ENCODE measurements at places on chromosomes 11 and 22. TPM values are rescaled to one million over a fixed set of nuclear protein-coding genes. Genes with fewer than 3 reads are reported as not detected.

Gene LSP1
- 453 TPM for total RNA-seq

- no peaks in the 10 kb centered on the region for H3K4me1 ChIP-seq
- no peak overlapping the region for H3K27ac ChIP-seq
- H3K27me3 ChIP-seq: peaks cover 21% of the 10 kb centered on the region
- no peaks in the 10 kb centered on the region for H3K36me3 ChIP-seq
- no peak for DNase-seq
Observed at GRCh38 chr11:33682446-33682845, 18.2 kb downstream of the C11orf91 start.

DNA sequence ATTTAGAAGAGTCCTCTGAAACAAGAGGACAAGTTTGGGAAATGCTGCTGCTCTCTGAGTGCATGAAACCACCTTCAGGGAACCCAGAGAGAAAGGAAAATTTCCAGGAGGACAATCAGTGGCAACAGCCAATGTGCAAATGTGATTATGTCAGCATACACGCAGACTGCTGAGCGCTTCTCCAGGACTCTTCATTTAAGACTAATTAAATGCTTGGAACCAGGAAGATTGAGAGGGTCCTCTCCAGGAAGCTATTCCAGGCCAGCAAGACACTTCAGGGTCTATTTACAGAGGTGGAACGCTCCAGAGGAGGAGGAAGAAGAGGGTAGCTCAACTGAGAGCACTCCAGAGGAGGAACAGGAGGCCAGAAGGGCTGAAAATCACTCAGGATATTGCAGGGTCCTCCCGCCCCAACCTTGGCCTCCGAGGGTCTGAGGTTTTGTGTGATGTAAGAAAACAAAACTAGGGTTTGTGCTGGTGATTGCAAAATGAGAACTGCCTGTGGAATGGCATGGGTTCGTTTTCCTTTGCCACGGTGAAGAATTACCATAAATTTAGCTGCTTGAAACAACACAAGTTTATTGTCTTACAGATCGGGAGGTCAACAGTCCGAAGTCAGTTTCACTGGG is 14.1 kb upstream of the HTR3A start:
- no peak overlapping the region for H3K27ac ChIP-seq
- no peak for DNase-seq
- no peaks in the 10 kb centered on the region for H3K36me3 ChIP-seq
- no peaks in the 10 kb centered on the region for H3K27me3 ChIP-seq

DNA sequence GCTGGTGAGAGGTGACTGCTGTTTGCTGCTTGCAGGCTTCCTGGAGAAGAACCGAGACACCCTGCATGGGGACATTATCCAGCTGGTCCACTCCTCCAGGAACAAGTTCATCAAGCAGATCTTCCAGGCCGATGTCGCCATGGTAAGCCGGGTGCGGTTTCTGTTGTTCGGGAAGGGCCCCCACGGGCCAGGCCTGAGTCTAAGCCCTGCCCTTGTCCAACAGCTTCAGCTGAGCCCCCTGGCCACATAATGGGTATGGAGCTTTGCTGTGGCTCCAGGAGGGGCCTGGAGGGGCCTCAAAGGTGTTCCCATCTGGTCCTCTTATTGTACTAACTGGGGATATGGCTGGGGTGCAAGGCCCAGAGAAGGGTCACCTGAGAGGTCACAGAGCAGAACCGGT is 38.0 kb downstream of the MYO7A start:
- H3K36me3 ChIP-seq: no peaks in the 10 kb centered on the region
- H3K27me3 ChIP-seq: no peaks in the 10 kb centered on the region
- no peak overlapping the region for H3K27ac ChIP-seq
- H3K4me3 ChIP-seq: no peak overlapping the region
- no peaks in the 10 kb centered on the region for H3K4me1 ChIP-seq

DNA sequence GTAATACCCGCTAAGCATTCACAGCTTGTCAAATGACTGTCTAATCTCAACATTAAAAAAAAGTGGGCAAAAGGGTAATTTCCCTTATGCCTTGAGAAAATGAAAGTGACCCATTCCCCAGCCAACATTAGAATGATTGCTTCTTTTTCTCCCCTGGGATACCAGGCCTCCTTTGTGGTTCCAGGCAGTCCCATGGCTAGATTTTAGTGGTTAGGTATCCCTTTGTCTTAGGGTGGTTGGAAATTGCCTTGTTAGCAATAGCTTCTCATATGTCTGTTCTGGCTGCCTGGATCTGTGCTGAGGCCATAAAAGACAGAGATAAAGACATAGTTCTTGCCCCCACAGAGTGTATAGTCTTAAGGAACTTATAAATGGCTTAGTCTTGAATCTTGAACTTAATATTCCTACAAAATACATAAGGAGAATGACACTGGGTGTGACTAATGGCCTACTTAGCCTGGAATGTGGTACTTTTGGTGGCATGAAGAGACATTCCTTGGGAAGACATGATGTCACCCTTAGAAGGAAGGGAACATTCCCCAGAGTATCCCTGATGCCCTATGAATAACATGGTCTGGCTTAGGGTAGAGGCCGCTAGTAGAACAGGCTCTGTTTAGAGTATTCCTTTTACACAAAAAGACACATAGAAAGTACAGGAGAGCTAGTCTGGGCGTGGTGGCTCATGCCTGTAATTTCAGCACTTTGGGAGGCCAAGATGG is 90.3 kb downstream of the ZBTB16 start:
- H3K27me3 ChIP-seq: no peaks in the 10 kb centered on the region
- H3K4me3 ChIP-seq: no peak overlapping the region
- no peak overlapping the region for H3K27ac ChIP-seq
- H3K4me1 ChIP-seq: no peaks in the 10 kb centered on the region
- H3K36me3 ChIP-seq: no peaks in the 10 kb centered on the region
- DNase-seq: no peak

Gene BARX2
- not detected for total RNA-seq

GRCh38 chr11:65260756-65261590 is 789 bp upstream of the POLA2 start:
- H3K27me3 ChIP-seq: no peaks in the 10 kb centered on the region
- no peak for DNase-seq
- peaks cover 21% of the 10 kb centered on the region for H3K4me1 ChIP-seq
- H3K4me3 ChIP-seq: peak overlapping the region; percentile 92
- peak overlapping the region; percentile 94 for H3K27ac ChIP-seq
- H3K36me3 ChIP-seq: no peaks in the 10 kb centered on the region

Gene OR56A1
- total RNA-seq: not detected

Gene OR51B4
- total RNA-seq: not detected

GRCh38 chr11:126088999-126089398 is 26.3 kb upstream of the CDON start:
- H3K27me3 ChIP-seq: no peaks in the 10 kb centered on the region
- H3K36me3 ChIP-seq: no peaks in the 10 kb centered on the region
- DNase-seq: no peak
- H3K27ac ChIP-seq: no peak overlapping the region

DNA sequence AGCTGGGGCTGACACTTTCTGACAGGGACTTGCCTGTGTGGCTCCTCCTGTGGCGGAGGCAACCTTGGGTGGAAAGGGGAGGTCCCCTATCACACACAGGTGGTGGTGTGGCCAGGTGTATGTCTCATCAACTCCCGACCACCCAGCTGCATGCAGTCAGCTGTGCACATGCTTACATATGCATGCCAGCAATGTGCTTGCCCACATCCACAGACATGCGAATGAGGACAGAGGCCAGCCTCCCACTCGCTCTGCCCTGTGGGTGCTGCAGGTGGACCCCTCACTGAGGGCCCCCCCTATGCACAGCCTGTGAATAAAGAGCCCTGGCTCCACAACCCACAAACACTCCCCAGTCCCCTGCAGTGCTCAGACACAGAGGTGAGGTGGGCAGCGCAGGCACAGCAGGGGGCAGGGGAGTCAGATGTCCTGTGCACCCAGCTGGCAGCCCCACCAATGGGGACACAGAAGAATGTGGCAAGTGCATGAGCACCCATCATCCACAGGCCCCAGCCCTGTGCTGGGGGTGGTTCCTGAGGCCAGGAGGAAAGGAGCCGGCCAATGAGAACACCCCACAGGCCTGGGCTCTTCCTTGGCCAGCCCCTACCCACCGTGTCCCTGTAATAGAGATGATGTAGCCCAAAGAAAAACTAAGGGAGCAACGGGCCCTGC is 9.5 kb downstream of the GNB1L start:
- peaks cover 5% of the 10 kb centered on the region for H3K36me3 ChIP-seq
- H3K27me3 ChIP-seq: no peaks in the 10 kb centered on the region
- H3K4me3 ChIP-seq: peak overlapping the region; percentile 18
- H3K27ac ChIP-seq: no peak overlapping the region
- peaks cover 26% of the 10 kb centered on the region for H3K4me1 ChIP-seq
- no peak for DNase-seq

GRCh38 chr11:121347813-121348212 is 55.2 kb downstream of the SC5D start:
- H3K27me3 ChIP-seq: no peaks in the 10 kb centered on the region
- no peaks in the 10 kb centered on the region for H3K36me3 ChIP-seq
- H3K4me1 ChIP-seq: no peaks in the 10 kb centered on the region
- H3K27ac ChIP-seq: no peak overlapping the region
- H3K4me3 ChIP-seq: no peak overlapping the region

Gene DRD4
- total RNA-seq: not detected

- no peak overlapping the region for H3K4me3 ChIP-seq
- DNase-seq: no peak
- no peaks in the 10 kb centered on the region for H3K4me1 ChIP-seq
- H3K36me3 ChIP-seq: no peaks in the 10 kb centered on the region
- no peaks in the 10 kb centered on the region for H3K27me3 ChIP-seq
Observed at GRCh38 chr11:81340225-81340624, 1393.4 kb downstream of the FAM181B start.

DNA sequence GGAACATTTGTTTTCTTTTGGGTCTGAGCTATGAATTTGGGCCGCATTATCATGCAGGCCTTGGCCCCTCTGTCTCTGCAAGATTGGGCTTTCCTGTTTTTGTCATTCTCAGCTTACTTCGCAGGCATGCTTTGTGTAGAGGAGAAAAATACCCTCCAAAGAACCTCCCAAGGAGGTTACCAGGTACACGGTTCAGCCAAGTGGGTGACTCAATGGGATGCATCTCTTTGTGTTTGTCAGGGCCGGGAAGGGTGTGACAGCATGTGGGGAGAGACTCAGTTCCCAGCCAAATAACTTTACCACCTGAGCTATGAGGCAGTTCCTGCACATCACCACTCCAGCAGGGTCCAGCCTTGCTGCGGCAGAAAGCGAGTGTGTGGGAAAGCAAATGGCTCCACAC is 47.8 kb upstream of the CLDN5 start:
- H3K27me3 ChIP-seq: no peaks in the 10 kb centered on the region
- peaks cover 9% of the 10 kb centered on the region for H3K4me1 ChIP-seq
- no peaks in the 10 kb centered on the region for H3K36me3 ChIP-seq
- H3K27ac ChIP-seq: no peak overlapping the region
- DNase-seq: no peak

DNA sequence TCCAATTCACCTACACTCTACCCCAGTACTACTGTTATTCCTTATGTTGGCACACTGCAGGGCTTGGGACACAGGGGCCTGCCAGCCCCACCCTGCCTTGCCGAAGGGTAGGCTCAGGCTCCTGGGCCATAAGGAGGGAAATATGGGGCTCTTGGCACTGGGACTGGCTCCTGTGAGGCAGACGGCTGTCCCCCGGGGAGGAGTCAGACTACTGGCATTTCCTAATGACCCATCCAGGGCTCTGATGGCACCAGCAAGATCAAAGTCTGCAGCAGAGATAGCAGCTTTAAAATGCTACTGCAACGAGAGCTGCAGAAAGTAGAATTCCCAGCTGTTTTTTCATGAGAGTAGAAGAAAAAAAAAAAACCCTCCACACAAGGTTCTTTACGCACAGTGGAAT is 42.2 kb upstream of the CYP2D6 start:
- peaks cover 15% of the 10 kb centered on the region for H3K4me1 ChIP-seq
- no peak overlapping the region for H3K27ac ChIP-seq
- no peak for DNase-seq
- H3K36me3 ChIP-seq: peaks cover 29% of the 10 kb centered on the region
- H3K4me3 ChIP-seq: no peak overlapping the region
- no peaks in the 10 kb centered on the region for H3K27me3 ChIP-seq

DNA sequence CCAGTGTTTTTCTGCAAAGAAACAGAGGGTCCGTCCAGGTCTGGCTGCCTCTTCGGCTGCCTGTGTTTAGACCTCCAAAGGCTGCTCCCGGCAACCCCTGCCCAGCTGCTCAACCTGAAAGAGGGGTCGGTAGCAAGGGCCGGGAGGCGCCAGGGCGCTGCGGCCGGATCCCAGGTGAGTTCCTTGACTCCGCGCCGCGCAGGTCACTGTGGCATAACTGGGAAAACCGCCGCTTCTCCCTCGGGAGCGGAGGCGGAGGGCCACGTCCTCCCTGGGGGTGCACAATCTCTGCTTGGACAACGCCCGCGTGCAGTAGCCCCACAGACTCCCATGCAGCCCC is 1.0 kb upstream of the BRSK2 start:
- no peaks in the 10 kb centered on the region for H3K27me3 ChIP-seq
- no peak overlapping the region for H3K4me3 ChIP-seq

Gene GGT5
- not detected for total RNA-seq

DNA sequence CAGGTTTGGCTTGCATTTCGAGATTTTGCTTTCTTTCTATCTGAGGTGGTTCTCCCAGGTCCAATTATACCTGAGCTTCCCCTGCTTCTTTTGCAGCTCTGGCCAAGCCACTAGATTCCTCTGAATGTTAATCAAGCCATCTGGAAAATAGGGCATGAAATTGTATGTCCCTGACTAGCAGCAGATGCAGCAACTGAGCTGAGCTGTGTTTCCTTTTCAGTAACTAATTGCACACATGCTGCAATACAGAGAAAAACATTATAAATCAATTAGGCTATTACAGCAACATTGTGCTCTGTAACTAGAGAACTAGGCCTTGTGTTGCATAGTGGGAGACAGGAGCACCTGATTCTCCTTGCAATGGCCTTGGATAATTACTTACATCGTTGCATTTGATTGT is 408.3 kb downstream of the ETS1 start:
- no peak overlapping the region for H3K27ac ChIP-seq
- H3K27me3 ChIP-seq: no peaks in the 10 kb centered on the region
- no peaks in the 10 kb centered on the region for H3K4me1 ChIP-seq

Gene DMC1
- not detected for total RNA-seq

Gene TSPAN18
- total RNA-seq: 36.9 TPM

Gene INS
- not detected for total RNA-seq

Gene TEX12
- total RNA-seq: 0.67 TPM

Gene HBD
- total RNA-seq: not detected

Gene PIH1D2
- total RNA-seq: 0.47 TPM
